AML-193 (cell line): ENCODE measurements at places on chromosomes 2 and 18.

- no peak for DNase-seq
Observed at GRCh38 chr2:215981115-215981514, 32.2 kb downstream of the MREG start.

DNA sequence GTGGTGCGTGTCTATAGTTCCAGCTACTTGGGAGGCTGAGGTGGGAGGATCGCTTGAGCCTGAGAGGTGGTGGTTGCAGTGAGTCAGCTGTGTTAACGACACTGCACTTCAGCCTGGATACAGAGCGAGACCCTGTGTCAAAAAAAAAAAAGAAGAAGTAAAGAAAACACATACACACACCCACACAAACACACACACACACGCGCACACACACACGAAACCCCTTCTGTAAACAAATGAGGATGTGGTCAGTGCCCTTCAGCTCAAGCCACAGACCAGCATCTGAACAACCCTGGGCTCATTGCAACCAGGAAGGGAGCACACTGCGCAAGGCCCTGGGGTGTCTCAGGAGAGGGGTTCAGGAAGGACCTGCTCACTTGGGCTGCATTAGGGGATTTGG is 47.9 kb upstream of the KCNF1 start:
- DNase-seq = peak; percentile 31

DNA sequence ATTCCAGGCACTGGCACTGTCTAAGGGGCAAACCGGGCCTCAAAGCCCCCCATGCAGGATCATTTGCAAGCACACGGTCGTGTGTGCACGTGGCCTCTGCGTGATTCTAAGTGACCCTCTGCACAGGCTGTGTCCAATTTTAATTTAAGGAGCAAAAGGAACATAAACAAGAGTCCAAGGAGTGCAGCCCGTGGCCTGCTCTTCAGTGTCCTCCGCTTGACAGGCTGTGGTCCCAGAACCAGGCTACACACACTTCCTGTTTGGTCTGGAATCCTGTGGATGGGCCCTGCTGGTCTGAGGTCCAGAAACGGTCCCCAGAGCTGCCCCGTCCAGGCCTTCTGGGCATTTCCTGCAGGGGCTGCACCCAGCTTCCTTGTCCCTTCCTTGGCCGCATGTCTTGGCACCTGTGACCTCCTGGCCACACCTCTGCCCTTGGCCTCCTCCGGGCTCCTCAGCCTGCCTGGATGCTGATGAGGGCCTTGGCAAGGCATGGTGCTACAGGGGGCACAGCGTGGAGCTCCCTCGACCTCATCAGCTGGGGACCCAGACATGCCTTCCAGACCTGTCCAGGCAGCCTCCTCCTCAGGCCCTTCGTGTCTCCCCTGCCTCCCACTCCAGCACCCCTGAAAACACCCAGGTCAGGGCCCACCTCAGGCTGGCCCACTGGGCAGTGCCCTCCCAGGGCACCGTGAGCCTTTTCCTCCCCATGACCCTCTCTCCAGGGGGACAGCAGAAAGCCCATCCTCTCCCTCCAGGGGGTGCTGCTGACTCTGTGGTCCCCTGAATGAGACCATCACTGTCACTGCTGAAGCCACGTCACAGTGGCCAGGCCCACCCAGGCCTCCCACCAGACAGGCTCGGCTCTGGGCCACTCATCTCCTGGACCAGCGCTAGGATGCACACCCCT is 136.4 kb upstream of the GPC1 start:
- DNase-seq = no peak

DNA sequence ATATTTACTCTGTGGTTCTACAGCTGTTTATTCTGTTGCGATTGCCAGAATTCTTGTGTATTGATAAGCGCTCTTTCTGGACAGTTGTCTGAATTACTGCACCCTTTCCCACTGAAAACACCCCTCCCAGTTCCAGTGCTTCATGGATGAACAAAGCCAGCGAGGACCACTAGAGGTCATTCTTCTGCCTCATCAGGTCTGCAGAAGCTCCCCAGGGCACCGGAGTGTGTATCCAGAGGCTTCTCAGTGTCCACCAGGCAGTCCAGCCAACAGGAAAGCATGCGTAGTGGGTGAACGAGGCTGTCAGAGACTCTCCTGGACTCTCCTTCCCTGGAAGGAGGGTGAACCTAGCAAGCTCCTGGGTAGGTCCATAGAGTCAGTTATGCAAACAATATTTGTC is 40.6 kb upstream of the INHBB start:
- DNase-seq = no peak

DNA sequence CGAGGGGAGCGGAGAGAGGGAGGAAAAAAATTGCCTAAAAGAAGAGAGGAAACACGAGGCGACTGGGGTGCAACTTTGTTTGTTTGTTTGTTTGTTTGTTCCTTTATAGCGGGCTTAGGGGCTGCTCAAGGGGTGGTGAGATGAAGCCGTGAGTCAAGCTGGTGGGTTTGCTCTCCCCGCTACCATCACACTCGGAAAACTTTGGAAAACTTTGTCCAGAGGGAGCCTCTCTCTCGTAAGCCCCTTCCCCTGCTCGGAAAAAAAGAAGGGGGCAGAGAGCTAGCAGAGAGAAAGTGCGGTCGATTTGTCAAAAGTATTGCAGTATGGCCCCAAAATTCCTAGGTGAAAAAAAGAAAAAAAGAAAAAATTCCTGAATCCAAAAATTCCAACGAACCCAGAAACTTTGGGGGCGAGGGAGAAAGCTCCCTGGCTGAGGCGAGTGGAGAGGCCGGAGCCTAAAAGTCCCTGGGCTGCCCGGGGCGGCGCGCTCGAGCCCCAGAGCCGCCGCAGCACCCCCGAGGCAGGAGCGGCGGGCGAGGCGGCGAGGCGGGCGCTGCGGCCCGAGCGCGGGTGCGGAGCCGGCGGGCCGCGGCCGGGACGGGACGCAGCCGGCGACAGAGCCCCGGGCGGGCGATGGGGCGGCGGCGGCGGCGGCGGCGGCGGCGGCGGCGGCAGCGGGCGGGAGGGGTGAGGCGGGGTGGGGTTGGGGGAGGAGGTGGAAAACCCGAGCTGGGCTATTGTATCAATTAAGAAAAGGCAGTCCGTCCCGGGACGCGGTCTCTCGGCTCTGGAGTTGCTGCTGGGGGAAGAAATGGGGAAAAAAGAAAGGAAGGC is 558 bp upstream of the CYP26B1 start:
- DNase-seq = no peak

DNA sequence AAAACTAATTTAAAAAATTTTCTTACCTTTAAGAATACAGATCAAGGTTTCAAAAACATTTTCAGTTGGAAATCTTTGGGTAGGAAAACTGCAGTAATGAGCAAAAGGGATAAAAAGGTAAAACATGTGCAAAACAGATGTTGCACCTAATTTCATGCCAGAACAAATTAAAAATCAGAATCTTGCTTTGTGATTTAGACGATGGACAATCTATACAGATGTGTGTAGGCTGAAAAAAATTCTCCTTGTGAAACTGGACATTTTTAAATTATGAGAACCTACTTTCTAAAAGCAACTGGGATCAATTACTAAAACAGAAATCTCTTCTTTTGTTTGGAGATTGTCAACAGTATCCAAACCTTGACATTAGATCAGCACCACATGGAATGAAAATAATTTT is 183.2 kb upstream of the ITGA4 start:
- DNase-seq = no peak

- no peak for DNase-seq
Observed at GRCh38 chr2:212299943-212300342, 238.7 kb downstream of the ERBB4 start.

GRCh38 chr18:25825056-25825455 is 265.4 kb downstream of the SS18 start:
- DNase-seq = no peak

- no peak for DNase-seq
Observed at GRCh38 chr18:6775702-6776101, 46.2 kb downstream of the ARHGAP28 start.

GRCh38 chr2:178911039-178911438 is 103.8 kb upstream of the TTN start:
- no peak for DNase-seq

DNA sequence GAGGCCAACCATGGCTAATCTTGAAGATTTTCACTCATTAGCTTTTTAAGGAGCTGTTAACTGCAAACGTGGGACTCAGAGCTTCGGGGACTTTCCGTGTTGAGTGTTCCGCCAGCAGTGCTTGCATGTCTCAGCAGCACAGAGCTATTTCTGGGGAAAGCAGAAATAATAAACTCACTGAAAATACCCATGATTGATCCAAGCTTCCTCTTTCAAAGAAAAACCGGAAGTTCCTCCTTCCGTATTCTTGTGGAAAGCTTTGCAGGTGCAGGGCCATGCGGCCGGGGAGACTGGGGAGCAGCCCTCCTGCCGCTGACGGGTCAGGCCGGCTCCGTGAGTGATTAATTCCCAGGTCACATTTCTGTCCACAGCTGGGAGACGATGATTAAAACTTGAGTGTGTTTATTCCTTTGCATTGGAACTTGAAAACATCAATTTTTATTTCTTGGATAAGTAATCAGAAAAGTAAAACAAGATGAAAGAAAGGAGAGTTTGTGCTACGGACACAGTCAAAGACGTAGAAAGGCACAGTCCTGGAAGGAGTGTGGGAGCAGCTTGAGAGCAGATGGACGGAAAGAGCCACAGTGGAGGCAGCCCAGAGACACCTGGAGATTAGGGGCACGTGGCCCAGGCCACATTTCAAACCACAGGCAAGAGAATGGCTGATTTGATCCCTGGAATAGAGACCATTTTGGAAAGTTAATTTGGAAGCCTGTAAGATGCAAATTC is 54.2 kb upstream of the CTDP1 start:
- DNase-seq = peak; percentile 77

DNA sequence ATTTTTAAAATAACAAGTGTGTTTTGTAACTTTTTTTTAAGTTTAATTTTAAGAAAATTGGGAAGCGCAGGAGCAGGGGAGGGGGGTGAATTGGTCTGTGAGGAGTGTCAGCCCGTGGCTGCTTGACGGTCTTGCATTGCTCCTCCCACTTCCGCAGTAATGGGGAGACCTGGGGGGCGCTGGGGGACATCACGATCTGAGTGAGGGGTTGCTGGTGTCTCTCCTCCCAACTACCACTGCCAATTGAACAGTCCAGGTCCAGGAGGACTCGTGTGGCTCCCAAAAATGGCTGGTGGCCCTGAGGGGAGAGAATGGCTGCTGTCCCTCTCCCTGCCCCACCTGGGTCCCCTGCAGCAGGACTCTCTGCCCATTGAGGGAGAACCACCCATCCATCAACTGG is 57.4 kb upstream of the SMAD7 start:
- DNase-seq = no peak

GRCh38 chr2:148627224-148627623 is 17.3 kb upstream of the EPC2 start:
- no peak for DNase-seq

- DNase-seq = no peak
Observed at GRCh38 chr2:161796192-161796591, 172.0 kb downstream of the SLC4A10 start.

DNA sequence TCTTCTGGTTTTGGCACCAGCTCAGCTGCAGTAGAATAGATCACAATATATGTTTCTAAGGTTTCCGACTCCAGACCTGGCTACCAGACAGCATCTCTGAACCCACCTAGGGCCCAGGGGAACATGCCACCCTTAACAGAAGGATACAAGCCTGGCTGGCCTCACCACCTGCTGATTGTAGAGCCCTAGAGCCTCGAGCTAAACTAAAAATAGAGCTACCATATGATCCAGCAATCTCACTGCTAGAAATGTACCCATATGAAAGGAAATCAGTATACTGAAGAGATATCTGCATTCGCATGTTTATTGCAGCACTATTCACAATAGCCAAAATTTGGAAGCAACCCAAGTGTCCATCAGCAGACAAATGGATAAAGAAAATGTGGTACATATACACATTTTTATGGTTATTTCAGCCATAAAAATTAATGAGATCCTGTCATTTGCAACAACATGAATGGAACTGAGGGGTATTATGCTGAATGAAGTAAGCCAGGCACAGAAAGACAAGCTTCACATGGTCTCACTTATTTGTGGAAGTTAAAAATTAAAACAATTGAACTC is 242.4 kb upstream of the SLC39A10 start:
- DNase-seq = no peak

- DNase-seq = peak; percentile 5
Observed at GRCh38 chr2:8004250-8004681, 677.6 kb upstream of the ID2 start.

DNA sequence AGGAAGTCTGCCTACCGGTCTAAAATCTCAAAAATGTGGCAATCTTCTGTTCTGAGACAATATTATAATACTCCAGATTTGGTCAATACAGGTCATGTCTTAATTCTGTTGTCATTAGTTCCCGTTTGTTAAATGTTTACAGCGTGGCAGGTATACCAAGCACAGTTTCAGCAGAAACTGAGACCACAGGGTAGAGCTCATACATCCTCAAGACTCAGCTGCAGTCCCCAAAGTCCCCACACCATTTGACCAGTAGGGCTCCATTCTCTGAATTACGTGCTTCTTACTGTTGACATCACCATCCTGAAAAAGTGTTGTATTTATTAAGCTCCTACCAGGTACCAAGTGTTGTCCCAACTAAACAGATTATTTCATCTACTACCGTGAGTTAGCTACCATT is 157.1 kb downstream of the MC4R start:
- DNase-seq = no peak

DNA sequence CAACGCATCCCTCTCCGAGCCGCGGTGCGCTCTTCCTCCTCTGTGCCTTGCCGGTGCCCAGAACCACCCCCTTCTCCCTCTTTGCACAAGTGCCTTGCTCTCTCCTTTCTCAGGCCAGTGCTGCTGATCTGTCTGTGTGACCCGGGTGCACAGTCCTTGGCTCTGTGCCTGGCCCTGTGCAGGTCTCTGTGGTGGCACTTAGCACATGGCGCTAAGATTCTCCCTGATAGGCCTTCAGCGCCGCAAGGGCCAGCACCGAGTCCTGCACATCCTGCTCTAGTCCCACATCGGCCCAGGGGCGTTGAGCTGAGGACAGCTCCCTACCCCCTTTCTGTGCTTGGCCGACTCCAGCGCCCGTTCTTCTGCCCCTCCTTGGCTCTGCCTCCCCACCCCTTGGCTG is 136.1 kb downstream of the NEDD4L start:
- no peak for DNase-seq

GRCh38 chr2:100964222-100964621 is 37.9 kb upstream of the RPL31 start:
- no peak for DNase-seq

DNA sequence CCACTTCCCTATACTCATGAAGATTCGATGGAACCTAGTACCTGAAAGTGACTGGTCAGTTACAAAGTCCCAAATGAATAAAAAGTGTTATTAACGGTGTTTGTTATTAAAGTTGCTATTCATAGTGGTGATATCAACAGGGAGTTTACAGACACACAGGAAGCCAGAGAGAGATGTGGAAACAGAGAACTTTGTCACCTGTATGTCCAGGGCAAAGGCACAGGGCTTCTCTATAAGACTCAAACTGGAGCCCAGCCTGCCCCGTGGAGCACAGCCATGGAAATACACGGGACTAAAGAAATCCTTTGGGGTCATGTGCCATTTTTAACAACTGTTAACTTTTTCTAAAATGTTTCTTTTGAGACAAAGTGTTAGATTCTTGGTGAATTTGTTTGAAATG is 68.5 kb downstream of the KLF7 start:
- no peak for DNase-seq

- DNase-seq = no peak
Observed at GRCh38 chr2:8231902-8232301, 450.0 kb upstream of the ID2 start.

- DNase-seq = no peak
Observed at GRCh38 chr2:119820275-119820674, 60.6 kb downstream of the PTPN4 start.
